MM.1S (cell line): ENCODE measurements at places on chromosomes 7 and 10.

DNA sequence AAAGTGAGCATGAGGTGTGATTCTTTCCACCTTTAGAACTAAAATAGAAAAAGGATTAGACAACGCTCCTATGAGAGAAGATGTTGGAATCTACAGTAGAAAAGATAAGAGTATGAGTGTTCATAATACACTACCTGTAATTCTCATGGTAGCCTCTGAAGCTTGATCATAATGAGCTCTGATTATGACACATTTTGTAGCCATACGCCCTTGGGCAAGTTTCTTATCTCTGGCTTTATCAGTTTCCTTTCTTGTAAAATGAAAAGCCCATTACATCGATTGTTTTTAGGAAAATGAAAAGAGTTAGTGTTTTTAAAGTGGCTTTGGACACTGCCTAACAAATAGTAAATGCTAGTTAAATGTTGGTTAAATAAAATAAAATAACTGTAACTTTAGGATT is 22.4 kb upstream of the PRSS58 start:
- DNase-seq, result no peak

DNA sequence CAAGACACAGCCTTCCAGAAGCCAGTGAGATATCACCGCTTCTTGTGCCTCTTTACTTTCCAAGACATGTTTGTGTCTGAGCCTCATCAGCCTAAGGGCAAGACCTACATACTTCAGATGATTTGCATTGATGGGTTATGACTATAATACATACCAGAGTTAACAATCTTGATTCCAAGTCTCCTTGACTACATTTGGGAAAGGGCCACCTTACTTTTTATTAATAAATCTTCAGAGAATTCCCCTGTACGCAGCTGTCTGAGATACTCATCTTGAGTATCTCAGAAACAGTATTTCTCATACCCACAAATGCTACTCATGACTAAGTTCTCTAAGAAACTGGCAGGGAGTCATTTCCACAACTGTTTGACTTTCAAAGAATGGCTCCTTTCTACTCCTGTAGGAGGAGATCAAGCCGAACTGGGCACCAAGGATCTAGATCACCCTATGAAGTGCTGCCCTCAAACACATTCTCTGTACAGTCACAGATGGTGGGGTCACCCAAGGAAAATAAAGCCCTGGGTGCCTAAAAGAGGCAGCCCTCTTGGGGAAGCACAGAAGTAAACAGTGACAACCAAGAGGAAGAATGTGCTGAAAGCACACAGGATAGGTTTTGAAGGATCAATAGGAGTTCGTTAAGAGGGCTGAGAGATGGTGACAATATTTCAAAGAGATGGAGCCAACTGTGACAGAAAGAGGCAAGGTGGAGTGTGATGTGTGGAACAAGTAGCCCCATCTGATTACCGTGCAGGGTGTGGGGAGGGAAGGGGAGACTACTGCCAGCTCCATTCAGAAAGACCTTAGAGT is 138.9 kb downstream of the JAZF1 start:
- no peak for DNase-seq

DNA sequence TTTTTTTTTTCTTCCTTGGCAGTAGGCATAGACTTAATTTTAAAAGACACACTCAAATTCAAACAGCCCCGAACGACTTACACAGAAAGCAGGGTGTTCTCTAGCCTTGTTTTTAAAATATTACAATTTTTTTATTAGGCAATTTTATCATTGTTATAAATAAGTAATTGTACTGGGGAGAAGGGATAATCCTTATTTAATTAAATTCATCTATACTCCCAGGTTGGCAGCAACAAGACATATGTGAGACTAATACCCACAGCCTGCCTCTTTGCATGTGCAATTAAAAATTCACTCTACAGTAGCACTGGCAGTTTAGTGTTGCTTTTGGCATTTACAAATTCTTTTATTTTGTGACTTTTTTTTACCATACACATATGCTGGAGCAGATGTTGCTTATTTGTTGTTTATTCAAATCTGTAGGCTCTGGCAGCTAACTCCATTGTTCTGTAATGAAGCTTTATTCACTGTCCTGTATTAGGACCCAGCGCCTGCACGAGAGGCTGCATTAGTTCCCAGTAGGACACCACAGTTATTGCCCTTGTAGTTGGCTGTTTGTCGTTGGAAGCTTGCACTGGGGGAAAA is 84.9 kb upstream of the PPP1R17 start:
- no peak for DNase-seq

GRCh38 chr10:108789919-108790318 is 1133.4 kb downstream of the XPNPEP1 start:
- DNase-seq, result no peak

- no peak for DNase-seq
These were observed 113.3 kb upstream of the AFAP1L2 start for GRCh38 chr10:114517368-114518250.

GRCh38 chr7:157470701-157471131 is 133.9 kb downstream of the DNAJB6 start:
- no peak for DNase-seq

GRCh38 chr7:107879400-107880035 is 11.5 kb upstream of the DLD start:
- peak; percentile 60 for DNase-seq

GRCh38 chr10:59362959-59363381 is 621 bp upstream of the FAM13C start:
- no peak for DNase-seq

- no peak for DNase-seq
These were observed 59.0 kb upstream of the FGL2 start for GRCh38 chr7:77258593-77258992.

DNA sequence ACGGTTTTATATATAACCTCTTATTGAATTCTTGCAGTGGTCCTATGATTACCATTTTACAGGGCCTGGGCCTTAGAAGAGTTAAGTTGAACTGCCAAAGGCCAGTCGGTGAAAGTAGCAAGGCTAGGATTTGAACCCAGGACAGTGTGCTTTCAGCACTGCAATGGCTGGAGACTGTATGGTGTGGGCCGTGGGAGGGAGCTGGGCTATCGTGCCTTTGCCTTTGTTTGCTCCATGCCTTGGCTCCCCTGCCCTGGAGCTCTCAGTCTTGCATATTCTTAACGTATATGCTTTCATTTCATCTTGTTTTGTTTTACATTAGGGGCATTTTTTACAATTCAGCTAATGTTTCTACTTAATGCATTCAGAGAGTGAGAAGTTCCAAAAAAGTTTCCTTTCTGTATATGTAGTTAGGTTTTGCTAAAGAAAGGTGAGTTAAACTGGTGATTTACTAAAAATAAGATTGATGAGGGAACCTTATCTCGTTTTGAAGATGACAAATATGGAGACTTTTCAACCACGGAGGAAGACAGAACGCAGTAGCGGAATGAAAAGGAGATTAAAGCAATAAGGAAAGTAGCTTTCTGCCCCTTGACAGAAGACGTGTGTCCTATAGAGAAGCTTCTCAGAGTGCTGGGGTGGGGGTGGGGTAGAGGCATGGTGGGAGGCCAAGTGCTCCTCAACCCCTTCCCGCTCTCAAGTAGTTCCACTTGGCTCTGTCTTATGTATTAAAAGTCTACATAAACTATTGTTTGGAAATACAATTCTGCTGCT is 82.5 kb downstream of the RTKN2 start:
- DNase-seq, result no peak

DNA sequence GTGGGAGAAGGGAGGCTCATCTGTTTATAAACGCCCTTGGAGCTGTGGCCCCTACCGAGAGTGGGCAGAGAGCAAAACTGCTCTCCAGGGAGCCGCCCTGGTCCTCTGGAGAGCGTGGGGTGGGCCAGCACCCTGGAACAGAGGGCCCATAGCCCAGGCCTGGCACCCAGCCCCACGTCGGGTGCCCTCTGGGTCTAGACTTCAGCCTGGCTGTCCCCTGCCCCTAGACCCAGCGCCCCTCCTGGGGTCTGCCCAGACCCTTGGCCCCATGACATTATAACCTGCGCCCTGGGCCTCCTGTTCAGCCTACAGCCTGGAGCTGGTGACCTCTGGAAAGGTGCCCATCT is 24.7 kb downstream of the GET4 start:
- no peak for DNase-seq

DNA sequence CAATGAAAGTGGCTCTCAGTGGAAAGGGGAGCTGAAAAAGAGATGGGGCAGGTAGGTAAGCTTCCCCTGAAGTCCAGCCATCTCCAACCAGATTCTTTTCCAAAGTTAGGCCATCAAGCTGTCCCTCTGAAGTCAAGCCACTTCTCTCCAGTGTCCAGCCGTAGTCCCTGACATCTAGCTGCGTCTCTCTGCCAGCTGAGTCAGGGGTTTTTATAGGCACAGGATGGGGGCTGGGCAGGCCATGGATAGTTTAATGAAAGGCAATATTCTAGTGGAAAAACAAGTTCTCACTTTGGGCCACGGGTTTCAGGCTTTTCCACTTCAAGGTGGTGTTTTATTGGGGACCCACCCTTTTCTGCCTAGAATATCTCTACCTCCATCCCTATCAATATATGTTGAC is 36.8 kb downstream of the AVL9 start:
- no peak for DNase-seq

DNA sequence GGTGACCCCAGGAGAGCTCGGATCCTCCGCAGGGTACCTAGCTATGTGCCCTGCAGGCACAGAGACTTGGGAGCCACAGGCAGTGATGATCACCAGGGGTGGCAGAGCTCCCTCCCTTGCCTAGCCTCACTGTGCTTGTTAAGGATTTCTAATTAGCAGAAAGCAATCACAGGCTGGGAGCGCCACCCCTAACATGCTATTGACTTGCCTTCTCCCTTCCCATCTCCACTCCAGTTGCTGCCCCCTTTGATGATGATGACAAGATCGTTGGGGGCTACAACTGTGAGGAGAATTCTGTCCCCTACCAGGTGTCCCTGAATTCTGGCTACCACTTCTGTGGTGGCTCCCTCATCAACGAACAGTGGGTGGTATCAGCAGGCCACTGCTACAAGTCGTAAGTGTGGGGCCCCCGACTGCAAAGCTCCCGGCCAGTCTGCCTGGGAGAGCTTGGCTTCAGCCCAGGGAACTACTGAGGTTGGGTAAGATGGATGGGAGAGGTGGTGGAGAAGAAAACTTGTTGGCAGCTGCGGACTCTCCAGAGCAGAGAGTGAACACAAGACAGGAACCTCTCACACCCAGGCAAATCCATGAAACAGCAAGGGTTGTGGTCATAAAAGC is 1.2 kb downstream of the PRSS1 start:
- DNase-seq, result no peak

DNA sequence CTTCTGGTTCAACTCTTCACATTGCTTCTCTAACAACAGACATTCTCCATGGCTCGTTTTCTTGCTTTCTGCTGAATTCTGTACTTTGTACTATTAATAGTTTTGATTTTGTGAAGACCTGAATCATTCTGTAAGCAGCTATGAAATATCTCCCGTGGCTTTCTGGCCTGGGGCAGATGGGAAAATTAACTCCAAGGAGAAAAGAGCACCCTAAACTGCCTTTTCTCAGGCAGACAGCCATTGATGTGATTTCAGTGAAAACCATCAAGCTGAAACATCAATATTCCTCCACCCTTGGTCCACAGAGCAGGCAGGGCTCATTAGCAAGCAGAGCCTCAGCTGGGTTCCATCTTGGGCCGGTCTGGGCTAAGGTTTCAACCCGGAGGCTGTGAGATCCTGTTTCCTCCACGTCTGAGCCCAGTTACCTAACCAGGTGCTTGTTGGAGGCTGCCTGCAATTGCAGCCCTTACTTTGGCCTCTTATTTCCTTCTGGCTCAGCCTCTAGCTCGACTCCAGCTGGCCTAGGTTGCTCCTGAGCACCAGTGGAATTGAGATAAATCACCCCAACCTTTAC is 21.1 kb upstream of the EZH2 start:
- no peak for DNase-seq
